Stimulated activated CD4-positive, alpha-beta T cell treated with anti-CD3 and anti-CD28 coated beads, Interleukin-2, amount 100 ng/mL, for 48 hours (primary cell): ENCODE measurements at places on chromosomes 11 and 22.

GRCh38 chr22:45291931-45292290, 7.2 kb downstream of the UPK3A start:
- DNase-seq = no peak

- DNase-seq = no peak
These were observed 20.6 kb upstream of the ST3GAL4 start for GRCh38 chr11:126334659-126335462.

- no peak for DNase-seq
These were observed 3.0 kb downstream of the INPPL1 start for GRCh38 chr11:72227316-72228228.

- no peak for DNase-seq
These were observed 24.2 kb downstream of the SNU13 start for GRCh38 chr22:41664490-41664889.

- DNase-seq = no peak
These were observed 17.7 kb upstream of the SCGB1D1 start for GRCh38 chr11:62172294-62172693.

DNA sequence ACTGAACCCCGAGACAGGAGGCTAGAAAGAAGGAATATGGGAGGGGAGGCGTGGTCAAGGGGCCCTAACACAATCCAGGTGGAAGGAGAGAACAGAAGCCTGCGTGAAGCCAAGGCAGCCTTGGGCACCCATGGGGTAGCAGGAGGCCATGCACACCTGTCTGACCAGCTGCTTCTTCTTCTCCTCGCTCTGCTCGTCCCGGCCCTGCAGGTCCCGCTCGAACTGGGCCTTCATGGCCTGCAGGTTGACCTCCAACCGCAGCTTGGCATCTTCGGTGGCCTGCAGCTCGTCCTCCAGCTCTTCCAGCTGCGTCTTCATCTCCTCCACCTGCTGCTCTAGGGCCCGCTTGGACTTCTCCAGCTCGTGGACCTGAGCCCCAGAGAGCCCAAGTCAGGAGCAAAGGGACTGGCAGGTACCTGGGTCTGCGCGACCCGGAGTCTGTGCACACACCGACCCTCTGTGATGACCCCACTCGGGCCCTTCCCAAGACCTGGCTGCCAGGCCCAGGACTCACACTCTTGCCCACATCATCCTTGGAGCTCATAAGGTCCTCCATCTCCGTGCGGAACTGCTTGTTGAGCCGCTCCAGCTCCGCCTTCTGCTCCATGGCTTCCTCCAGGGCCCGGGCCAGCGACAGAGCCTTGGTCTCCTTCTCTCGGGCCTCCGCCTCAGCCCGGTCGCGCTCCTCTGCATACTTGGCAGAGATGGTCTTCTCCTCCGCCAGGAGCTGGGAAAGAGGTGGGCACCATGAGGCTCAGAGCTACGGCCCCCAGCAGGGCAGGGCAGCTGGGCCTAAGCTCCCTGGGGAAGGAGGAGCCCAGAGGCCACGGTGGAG, 35.9 kb downstream of the APOL1 start:
- DNase-seq = no peak

DNA sequence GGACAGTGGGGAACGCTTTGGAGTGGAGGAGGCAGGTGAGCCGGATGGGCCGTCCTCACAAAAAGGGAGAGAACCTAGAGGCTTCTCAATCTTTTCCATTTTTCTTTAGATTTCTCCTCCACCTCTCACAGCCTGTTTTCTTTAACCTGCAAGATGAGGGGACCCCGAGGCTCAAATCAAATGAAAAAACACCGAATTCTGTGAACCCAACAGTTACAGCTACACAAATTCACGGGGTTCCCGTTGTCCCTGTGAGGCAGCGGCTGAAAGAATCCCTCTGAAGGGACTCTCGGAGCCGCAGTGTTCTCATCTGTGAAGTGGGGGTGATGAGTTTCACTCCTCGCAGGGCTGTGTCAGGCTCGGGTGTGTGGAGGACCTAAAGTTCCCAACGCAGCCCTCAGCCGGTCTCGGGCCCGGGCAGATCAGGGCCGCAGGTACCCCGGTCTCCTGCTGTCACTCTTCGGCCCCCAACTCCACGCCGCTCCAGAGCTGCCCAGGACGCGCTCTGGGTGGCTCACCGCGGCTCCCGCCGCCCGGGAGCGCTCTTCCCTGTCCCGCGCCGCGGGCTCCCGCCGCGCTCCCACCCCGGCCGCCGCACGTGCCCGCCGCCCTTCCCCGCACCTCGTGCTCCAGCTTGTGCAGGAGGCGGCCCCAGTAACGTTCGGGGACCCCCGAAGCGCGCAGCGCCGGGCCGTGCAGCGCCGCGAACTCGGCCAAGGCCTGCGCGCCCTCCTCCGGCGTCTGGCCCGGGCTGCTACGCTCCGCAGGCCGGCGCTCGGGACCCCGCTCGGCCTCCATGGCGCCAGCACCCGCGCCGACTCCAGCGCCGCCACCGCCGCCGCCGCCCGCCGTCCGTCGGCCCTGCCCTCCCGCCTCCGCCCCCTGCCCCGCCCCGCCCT, at the start of gene TTLL12:
TSS of gene TTLL12 (minus strand) at position 863 of the 899 bp plus-strand sequence. CDS start at position 798, 65 bp downstream.
- peak; percentile 41 for DNase-seq

- DNase-seq = no peak
These were observed 107.7 kb downstream of the EHF start for GRCh38 chr11:34728609-34729008.

DNA sequence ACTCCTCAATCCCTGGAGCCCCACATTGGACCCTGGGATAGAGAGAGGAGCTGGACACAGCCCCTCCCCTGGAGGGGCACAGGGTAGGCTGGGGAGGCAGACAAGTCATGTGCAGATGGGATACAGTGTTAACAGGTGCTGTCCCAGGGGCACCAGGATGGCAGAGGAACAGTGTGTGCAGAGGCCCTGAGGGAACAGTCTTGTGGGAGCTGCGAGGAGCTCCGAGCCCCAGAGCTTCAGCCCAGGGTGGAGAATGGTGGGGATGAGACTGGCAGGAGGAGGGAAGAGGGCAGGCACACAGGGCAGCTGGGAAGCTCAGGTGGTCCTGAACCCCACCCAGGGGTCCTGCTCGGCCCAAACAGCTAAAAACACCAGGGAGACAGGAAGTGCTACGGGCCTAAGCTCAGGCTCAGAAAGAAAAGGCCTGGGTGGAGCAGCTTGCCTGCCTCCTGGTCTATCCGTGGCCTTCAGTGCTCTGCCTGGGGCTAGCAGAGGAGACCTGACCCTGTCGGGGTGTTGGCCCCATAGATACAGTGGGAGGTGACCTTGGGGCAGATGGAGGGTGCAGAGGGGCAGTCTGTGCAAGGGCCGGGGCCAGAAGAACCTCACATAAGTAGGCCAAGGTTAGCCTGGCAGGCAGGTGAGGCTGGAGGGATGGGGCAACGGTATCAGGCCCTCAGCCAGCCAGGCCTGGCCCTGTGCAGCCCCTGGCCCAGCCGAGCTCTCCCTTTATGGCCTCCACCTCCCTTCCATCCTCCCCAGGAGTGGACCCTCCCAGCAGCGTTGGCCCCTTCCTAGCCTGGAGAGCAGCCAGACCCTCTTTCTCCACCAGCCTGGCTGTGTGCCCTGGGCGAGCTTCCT, 15.4 kb downstream of the CAPN5 start:
- no peak for DNase-seq

DNA sequence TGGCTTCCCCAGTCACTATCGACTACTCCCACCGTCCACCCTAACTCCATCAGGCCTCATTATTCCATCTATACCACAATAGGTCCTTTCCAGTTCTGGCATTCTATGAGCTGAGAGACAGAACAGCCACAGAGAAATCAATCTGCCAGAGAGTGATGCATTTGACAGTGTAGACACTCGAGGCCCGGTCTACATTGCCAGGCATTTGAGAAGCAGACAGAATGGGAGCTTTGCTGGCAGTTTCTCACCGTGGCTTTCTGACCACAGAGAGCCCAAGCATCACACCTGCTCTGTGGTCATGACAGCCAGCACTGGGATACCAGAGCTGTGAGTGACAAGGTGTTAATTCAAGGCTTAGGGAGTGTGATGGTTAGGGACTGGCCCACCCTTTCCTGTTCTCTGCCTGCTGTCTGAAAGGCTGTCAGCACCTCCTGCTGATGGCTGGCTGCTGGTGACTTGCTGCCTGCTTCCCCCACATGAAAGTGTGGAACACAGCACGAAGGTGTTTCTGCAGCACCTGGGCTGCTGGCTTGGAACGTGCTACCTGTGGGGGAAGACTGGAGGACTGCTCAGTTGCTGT, 137.8 kb downstream of the KIRREL3 start:
- no peak for DNase-seq

- no peak for DNase-seq
These were observed 26.3 kb downstream of the MYBPC3 start for GRCh38 chr11:47326198-47326597.

- no peak for DNase-seq
These were observed 3.2 kb upstream of the KRTAP5-10 start for GRCh38 chr11:71562120-71562519.

DNA sequence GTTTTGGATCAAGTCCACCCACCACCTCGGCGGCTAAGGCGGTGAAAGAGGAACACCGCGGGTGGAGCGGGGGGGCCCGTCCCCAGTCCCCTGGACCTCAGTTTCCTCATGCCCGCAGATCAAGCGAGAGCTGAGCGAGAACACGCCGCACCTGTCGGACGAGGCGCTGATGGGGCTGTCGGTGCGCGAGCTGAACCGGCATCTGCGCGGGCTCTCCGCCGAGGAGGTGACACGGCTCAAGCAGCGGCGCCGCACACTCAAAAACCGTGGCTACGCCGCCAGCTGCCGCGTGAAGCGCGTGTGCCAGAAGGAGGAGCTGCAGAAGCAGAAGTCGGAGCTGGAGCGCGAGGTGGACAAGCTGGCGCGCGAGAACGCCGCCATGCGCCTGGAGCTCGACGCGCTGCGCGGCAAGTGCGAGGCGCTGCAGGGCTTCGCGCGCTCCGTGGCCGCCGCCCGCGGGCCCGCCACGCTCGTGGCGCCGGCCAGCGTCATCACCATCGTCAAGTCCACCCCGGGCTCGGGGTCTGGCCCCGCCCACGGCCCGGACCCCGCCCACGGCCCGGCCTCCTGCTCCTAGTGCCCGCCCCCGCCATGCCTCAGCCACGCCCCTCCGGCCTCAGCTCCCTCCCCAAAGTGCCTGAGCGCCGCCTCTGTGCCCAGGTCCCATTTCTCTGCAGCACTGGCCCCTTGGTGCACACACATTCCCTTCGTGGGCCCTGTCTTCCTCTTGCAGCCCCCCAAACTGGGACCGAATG, 12.7 kb downstream of the MAFF start:
- peak; percentile 66 for DNase-seq

DNA sequence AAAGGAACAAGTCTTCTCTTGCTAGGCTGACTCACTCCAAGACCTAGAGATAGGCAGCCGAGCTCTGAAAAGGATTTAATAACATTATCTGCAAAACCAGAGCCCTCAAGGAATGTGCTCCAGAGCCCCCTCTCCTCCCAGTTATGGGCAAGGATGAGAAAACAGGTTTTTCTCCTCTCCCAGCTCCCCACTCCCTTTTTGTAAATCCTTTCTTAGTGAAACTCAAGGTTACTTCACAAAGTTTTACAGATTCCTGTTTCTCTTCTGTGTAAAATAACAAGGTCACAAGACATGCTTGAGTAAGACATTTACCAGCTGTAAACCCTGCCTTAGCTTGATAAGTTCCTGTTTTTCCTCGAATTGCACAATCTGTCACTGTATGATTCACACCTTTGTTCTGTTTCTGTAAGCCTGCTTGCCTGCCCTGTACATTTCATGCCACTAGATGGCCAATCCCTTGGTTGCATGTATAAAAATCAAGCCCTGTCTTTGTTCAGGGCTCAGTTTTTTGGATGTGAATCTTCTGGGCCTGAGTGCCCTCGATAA, 489.4 kb downstream of the KCNA4 start:
- no peak for DNase-seq

GRCh38 chr11:110337570-110338193, 41.3 kb upstream of the RDX start:
- no peak for DNase-seq

GRCh38 chr11:8034604-8035190, 46.3 kb upstream of the TUB start:
- no peak for DNase-seq

DNA sequence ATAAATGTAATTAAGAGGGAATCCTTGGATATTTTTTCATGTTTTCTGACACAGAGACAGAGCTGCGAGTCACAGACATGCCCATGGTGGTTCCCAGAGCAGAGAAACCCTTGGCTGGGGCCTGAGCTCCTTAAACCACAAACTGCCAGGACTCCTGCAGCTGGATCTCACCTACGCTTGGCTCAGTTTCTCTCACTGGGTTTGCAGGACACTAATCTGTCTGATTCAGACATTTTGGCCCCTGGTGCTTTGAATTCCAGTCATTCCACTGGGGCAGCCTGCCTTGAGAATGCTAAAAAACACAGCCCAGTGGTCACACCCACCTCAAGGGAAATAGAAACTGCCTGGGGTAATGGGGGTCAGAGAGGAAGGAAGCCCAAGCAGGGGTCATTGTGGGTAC, 122.6 kb downstream of the CCDC81 start:
- no peak for DNase-seq

DNA sequence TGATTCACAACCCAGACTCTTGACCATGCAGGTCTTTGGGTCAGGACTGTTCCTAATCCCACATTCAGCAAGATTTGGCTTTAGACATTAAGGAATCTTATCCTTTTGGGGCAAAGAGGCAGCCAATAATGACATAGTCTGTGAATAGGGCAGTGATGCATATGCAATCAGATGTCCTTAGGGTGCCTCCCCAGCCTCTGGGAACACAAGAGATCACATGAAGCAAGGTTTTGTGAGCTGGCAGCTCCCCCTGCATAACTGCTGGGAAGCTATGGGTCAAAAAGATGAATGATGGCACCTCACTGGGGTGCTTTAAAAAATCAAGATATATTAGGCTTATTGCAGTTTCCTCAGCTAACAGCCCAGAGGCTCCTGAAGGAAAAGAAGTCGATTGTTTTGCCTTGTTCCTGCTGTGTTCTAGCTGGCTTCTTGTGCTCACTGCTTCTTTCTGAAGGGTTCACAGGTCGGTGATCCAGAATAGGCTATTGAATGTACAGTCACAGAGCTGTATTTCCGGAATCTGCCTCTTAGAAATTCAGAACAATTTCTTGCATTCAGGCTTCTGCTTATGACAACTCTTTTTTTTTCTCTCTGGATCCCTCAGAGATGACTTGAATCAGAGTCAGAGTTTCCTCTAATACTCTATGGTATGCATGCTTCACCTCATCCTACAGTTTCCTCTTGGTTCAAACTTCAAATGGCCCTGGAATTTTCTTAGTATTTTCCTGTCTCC, 31.7 kb downstream of the INSC start:
- no peak for DNase-seq
